Esophagus squamous epithelium (tissue), 5 donors: ENCODE measurements at places on chromosomes 4 and X. TPM values are rescaled to one million over a fixed set of nuclear protein-coding genes. Genes with fewer than 3 reads are reported as not detected.

GRCh38 chrX:52437212-52437611, 58.4 kb upstream of the XAGE1A start:
- DNase-seq: no peak

DNA sequence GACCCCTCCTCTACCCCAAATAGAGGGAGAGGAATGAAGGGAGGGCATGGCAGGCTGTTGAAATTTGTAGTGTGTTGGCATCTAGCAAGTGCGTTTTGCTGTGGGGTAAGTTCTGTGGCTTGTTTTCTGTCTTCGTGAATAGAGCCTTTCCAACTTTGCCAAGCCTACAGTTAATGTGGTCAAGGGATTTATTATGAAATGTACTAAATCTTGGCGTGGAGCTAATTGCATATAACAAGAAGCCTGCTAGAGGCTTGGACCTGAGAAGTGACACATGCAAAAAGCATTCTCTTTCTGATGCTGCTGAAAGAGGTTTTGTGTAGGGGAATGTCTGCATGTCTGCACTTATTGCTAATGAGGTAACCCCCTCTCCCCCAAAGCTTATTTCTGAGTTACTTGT, 132.2 kb downstream of the BMPR1B start:
- no peak for DNase-seq

Gene CD38
- 2.5 TPM for total RNA-seq

DNA sequence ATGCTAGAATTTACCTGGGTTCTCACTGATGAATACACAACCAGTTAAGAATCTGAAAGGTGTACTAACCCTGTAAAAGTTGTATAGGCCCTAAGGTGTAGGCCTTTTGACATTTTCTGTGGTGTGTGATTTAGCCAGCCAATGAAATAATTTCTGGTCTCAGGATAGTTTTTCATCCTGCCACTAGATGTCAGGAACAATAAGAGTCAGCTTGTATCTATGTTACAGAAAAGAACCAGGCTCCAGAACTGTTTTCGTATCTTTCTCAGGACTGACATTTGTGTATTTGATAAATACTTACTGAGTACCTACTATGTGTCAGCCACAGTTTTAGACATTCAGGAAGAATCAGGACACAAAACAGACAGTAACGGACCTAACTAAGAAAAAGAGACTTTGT, 673.6 kb upstream of the TENM3 start:
- DNase-seq: no peak
